ACHN (cell line): ENCODE measurements at places on chromosomes 6 and 20.

DNA sequence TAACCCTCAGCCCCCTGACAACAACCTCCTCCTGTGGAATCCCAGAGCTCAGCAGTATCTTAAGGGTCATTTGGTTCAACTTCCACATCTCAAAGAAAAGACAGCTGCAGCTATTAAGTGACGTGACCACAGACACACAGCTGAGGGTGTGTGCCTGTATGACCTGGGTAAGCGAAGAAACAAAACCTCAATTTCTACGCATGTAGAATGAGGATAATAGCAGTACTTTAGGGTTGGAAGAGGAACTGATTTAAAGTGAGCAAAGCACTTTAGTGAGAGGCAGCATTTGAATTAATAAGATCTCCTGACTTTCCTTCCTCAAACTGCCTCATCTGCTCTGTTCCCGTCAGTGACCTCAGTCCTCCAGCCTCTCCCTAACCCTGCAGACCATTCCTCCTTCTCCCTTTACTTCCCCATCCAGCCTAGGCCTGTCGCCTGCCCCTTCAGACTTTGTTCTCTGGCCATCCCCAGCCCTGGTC is 6.8 kb upstream of the ARMC2 start:
- DNase-seq = no peak

DNA sequence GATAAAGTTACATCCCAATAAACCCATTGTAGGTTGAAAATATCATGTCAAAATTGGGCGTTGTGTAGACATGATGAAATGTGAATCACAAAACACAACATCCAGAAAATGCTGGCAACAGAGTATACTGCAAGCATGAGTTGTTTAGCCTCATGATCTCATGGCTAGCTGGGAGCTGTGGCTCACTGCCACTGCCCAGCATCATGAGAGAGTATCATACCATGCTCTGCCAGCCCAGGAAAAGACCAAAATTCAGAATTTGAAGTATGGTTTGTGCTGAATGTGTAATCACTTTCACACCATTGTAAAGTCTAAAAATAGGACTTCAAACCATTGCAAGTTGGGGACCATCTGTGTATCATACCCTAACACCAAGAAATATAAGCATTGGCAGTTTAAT is 45.2 kb upstream of the SMAP1 start:
- DNase-seq = no peak

GRCh38 chr6:68756454-68757375 is 121.6 kb downstream of the ADGRB3 start:
- DNase-seq = no peak

GRCh38 chr20:51199920-51200319 is 177.0 kb upstream of the KCNG1 start:
- DNase-seq = no peak

DNA sequence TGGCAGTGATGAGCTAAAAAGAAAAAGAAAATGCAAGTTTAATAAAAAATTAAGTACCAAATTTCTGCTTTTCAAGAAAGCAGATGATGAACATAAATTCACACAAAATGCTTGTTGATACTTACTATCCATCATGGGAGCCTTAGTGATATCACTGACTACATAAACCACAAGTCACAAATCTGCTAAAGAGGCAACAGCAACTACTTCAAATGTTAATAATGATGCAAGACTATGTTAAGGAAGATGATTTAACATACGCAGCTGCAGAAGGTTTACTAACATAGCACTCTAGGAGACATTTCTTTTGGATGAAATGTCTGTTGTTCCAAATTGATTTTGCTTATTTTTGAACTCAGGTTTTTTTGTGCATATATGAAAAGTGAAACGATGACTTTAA is 18.6 kb downstream of the FYN start:
- DNase-seq = no peak

GRCh38 chr6:136750696-136751521 is 41.4 kb downstream of the MAP3K5 start:
- no peak for DNase-seq

DNA sequence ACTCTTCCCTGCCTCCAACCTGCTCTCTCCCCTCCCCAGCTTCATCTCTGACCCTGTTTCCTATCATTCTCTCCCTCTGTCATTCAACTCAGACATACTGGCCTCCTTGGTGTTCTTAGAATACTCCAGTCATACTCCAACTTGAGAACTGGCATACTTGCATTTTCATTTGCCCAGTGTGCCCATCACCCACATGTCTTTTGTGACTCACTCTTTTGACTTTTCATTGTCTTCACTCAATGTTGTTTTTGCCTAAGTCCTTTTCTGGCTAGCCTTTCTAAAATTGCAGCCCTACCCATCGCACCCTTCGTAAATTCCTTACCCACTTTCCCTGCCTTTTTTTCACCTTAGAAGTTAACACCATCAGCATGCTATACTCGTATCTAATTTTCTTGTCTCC is 77.0 kb upstream of the CD2AP start:
- no peak for DNase-seq

GRCh38 chr20:44643596-44644229 is 7.8 kb downstream of the ADA start:
- DNase-seq = peak; percentile 81

- DNase-seq = no peak
Measured at GRCh38 chr6:139679516-139680179, 305.2 kb upstream of the CITED2 start.

GRCh38 chr6:119215885-119216590 is 133.5 kb downstream of the MAN1A1 start:
- no peak for DNase-seq

DNA sequence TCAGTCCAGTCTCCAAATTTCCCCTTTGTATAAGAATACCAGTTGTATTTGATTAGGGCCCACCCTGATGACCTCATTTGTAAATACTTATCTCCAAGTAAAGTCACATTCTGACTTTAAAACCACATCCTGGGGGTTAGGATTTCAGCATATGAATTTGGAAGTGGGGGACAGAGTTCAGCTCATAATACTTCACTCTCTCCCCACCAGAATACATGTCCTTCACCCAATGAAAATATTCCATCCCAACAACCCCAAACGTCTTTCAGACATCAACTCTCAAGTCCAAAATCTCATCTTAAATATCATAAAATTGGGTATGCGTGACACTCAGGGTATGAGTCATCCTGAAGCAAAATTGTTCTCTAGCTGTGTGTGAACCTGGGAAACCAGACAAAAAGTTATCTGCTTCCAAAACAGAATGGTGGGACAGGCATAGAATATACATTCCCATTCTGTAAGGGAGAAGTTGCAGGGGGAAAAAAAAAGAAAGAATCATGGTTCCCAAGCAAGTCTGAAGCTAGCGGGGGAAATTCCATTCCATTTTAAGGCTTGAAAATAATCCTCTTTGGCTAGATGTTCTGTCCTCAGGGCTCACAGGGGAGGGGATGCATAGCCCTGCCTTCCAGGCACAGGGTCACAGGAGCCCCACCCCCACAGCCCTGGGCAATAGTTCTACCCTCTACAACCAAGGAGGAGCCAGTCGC is 113.9 kb downstream of the ADAT2 start:
- no peak for DNase-seq

- DNase-seq = no peak
Measured at GRCh38 chr20:62796699-62797491, 622 bp downstream of the MRGBP start.

- DNase-seq = peak; percentile 20
Measured at GRCh38 chr20:10433014-10433622, 904 bp downstream of the MKKS start.
